ENCODE measurements at places on chromosomes 6 and 20.

- DNase-seq, result no peak
Observed at GRCh38 chr6:150894935-150895552, 29.5 kb downstream of the MTHFD1L start.

DNA sequence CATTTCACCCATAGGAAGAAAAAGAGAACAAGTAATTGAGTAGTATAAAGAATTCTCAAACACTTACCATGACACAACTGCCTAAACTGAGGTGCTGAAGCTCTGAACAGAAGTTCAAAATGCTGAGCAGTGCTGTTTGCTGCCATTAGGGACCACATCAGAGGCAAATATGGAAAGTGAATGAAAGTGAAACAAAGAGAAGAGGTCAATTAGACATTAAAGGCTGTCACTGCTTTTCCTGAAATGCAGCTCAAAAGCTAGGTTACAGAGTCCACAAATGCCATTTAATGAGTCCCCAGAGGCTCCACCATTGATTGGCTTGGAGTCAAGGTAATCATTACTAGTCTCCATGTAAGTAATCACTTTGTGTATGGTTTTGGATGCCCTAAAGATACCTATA is 46.1 kb downstream of the POU3F2 start:
- no peak for DNase-seq

DNA sequence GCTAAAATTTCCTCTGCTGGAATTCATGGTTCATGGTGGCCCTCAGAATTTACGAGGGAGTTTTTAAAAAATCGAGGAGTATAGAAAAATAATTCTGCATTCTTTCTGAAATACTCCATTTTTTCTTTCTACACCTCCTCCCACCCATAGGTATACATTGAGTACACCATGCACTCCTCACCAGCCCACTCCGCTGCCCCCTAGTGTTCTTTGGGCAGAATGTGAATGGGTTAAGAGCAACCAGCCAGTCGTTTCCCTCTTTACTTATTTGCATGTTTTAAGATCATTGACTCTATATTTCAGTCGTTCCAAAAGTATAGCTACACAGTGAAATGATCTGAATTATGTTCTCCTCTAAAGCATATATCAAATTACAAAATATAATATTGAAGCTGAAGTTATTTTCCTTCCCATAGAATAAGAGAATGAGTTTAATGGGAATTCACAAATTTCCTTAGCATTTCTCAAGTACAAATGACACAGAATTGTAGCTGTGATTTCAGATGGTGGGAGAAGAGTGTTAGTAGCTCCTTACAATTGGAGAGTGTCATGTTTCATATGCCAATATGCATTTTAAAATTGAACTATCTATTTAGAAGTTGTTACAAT is 977.7 kb upstream of the SLC35B3 start:
- no peak for DNase-seq

DNA sequence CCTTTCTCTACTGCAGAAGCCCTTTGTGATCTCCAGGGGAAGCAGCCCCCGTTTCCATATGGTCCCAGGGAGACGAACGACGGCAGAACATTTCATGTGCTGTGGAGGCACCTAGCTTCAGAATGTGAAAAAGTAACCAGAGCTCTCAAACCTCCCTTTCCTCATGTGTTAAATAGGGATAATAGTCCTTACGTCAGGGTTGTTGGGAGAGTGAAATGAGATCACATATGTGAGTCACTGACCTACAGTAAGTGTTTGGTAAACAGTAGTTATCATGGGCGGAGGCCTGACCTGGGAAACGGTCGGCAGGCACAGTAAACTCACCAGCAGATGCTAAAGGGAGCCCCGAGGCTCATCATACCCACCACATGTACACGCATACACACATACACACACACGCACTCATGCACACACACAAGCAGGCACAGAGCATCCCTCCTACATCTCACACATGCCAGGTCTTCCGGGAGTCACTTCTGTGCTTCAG is 89.7 kb downstream of the LY86 start:
- DNase-seq, result no peak

DNA sequence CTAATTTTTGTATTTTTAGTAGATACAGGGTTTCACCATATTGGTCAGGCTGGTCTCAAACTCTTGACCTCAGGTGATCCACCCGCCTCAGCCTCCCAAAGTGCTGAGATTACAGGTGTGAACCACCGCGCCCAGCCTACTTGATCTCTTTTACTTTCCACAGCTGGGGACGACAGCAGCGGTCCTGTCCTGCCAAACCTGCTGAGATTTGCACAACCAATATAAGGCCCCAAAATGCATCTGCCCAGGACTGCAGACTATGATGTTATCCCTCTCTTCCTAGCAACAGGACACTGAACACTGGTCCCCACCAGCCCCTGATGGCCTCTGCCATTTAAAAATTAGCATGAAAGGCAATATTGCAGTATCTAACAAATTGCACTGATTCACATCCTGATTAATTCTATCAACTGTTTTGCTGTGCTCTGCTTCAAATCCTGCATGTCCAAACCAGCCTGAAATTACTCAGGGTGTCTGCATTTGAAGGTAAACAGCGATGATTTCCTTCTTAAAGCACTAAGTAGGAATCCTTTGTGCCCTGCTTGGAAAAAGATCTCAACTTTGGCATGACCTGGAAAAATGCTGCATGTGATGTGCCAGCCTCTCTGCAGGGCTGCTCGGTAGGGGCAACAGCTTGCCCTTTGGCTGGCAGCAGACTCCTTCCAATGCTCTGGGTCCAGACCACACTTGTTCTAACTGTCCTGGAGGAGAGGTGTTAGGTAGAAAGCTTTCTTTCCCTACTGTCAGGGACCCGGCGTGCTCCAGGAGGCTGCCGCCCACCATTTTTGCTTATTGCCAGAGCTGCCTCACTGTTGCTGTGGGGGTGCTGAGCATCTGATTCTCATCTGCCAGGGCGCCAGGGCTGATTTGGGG is 27.4 kb upstream of the PXDC1 start:
- no peak for DNase-seq

DNA sequence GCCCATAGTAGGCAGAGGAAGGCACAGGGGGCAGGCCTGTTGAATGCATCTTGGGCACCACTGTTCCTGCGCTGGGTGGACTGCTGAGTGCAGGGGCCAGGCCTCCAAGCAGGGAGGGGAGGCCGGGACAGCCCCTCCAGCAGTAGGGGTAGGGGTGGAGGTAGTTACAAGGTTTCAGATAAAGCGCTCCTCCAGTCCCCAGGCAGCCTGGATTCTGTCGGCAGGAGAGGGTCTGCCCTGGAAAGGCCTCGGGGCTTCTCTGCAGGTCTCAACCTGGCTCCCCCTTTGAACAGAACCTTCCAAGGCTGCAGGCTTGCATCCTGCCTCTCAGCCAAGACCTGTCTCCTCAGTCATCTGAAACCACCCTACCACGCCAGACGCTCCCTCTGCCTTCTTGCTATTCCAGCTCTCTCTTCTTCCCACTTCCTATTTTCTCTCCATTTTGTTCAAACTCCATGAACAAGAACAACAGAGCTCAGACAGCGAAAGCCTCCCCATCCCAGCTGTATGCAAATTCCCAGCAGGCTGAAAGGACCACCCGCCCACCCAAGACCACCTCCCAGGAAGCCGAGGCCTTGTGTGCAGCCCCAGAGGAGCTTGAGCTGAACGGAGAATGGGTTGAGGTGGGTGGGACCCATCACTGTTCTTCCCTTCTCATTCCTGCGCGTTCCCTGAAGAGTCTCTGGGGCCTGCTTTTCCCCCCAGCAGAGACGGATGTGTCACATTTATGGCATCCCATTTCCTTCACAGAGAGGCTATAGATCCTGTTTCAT is 1.4 kb downstream of the MLN start:
- no peak for DNase-seq

DNA sequence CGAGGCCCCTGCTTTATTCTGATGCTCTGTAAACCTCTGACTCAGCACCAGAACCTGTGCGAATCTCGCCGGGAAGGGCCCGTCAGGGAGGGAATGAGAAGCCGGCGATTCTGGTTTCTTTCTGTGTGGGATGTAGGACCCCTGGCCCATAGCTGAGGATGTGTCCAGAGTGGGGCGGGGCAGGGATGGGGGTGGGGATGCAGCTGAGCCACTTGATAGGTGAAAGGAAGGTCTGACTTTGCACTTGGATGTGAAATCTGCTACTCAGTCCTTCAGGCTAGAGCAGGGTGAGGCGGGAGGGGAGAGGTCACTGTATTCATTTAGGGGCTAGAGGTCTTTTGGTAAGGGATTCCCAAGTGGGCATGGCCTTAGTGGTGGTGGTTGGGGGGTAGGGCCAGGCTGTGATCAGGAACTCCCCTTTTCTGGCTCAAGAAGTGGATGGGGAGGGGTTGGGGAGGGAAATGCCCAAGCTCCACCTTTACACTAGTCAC is 2.3 kb downstream of the TOX2 start:
- DNase-seq, result no peak

DNA sequence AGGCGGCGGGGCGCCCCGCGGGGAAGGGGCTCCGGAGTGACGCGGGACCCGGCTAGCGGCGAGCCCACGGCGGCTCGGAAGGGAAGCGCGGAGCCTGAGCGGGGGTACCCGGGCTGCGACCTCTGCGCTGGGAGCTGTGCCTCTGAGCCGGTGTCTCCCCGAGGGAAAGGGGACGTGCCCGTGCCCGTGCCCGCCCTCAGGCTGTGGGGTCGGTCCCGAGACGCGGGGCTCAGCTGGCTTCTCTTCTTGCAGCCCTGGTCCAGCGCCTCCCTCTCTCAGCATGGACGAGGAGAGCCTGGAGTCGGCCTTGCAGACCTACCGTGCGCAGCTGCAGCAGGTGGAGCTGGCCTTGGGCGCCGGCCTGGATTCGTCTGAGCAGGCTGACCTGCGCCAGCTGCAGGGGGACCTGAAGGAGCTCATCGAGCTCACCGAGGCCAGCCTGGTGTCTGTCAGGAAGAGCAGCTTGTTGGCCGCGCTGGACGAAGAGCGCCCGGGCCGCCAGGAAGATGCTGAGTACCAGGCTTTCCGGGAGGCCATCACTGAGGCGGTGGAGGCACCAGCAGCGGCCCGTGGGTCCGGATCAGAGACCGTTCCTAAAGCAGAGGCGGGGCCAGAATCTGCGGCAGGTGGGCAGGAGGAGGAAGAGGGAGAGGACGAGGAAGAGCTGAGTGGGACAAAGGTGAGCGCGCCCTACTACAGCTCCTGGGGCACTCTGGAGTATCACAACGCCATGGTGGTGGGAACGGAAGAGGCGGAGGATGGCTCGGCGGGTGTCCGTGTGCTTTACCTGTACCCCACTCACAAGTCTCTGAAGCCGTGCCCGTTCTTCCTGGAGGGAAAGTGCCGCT is 686 bp downstream of the ZGPAT start:
- DNase-seq, result no peak

- no peak for DNase-seq
Observed at GRCh38 chr6:26455357-26455970, 2.3 kb upstream of the BTN2A1 start.

- no peak for DNase-seq
Observed at GRCh38 chr6:138038142-138038870, 68.9 kb downstream of the PERP start.

DNA sequence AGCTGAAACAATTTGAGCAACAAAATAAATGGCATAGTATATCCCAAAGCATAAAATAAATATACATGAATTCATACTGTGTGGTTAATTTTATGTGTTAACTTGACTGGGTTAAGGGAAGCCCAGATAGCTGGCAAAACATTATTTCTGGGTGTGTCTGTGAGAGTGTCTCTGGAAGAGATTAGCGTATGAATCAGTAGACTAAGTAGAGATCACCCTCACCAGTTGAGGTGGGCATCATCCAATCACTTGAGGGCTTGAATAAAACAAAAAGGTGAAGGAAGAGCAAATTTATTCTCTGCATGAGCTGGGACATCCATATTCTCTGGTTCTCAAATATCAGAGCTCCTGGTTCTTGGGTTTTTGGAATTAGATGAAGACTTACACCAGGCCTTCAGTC is 17.9 kb downstream of the SLC22A16 start:
- no peak for DNase-seq

DNA sequence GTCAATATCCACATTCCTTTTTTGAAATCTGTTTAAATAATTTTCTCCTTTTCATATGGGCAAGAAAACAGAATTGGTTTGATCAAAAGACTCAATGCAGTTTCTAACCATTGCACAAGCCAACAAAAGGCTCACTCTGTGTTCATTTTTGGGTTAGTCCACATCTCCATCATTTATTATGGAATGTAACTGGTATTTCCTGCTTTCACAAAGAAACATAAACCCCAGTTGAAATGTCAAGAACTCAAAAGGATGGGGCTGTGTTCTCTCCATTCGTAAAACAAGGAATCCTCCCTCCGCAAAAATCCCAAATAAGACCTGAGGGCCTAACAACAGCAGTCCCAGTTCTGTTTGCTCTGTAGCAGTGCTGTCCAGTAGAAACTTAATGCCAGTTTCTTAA is 420.9 kb downstream of the GJA1 start:
- no peak for DNase-seq

- no peak for DNase-seq
Observed at GRCh38 chr6:139569566-139569965, 195.1 kb upstream of the CITED2 start.

- no peak for DNase-seq
Observed at GRCh38 chr6:80126657-80127345, 20.3 kb downstream of the BCKDHB start.

- no peak for DNase-seq
Observed at GRCh38 chr20:41769592-41770018, 151.4 kb upstream of the CHD6 start.

DNA sequence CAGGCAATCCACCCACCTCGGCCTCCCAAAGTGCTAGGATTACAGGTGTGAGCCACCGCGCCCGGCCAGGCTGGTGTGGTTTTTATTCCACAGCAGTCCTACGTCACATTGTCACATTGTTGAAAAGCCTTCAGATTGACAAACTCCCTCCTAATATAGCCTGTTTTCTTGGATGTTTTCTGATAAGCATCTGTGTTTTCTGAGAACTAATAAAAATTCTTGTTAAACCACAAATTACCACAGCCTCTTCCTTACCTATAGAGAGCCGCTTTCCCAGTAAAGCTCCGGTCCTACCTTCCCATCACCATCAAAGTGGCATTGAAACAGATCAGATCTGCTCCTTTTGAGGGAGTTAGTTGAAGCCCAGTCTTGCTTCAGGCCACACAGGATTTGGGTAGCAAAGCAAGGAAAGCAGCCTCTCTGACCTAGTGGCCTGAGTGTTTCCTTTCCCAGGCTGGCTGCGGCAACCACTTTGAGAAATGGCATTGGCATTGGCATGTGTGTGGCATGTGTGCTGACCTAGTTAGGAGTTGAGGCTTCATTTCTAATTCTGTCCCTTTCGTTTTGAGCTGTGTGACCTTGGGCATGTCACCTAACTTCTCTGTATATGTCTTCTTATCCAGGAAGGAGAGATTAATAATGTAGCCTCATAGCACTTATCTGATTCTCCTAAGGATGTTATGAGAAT is 1.7 kb upstream of the PKIG start:
- no peak for DNase-seq

DNA sequence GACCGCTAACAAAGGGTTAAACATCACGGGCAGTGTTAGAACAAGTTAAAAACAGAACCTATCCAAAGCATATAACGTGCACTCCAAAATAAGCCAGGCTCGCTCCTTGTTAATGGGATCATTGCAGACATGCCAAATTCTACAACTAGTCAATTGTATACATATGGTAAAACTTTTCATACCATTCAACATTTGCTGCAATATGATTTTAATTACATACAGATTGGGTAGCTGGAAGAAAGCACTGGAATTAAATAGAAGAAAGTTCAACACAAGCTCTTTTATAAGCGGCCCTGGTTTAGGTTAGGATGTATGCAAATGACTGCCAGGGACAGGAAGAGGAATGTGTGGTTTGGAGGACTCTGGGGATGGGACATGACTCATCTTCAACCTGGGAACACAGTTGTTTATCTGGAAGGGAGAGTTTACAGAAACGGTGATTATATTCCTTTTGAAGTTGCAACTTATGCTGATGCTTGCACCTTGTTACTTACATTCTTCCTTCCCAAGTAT is 62.5 kb upstream of the TIAM2 start:
- no peak for DNase-seq

- DNase-seq, result no peak
Observed at GRCh38 chr20:21125072-21125848, 622 bp upstream of the KIZ start.

All from T-cell (primary cell).